ENCODE measurements at places on chromosomes 11 and 22.

DNA sequence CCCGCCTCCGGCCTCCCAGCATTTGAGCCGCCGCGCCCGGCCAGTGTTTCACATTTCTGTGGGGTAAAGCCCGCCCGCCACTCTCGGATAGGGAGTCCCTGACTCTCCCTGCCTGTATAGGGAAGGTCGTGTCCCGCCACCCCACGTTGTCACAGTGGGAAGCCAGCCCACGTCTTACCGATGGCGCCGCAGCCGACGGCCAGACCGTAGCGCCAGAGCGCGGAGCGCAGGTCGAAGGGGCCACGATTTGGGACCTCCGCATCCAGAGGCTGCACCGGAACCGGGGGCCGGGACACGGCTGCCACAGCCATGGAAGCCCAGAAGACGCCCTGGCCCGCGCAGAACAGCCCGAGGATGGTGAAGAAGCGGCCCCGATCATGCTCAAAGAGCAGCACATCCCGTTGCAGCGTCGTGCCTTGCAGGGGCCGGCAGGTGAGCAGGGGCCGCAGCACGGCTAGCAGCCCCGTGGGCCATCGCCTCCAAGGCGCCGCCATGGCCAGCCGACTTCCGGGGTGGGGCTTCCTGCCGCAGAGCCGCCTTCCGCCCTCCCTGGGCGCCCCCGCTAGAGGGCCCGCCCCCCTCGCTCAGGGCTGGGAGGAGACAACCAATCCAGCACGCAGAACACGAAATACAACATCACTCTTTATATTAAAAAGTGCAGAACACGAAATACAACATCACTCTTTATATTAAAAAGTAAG is at the start of gene TMEM223:
TSS of gene TMEM223 (minus strand) at position 506 of the 701 bp plus-strand sequence. CDS start at position 494, 12 bp downstream.
- peak; percentile 86 for DNase-seq

DNA sequence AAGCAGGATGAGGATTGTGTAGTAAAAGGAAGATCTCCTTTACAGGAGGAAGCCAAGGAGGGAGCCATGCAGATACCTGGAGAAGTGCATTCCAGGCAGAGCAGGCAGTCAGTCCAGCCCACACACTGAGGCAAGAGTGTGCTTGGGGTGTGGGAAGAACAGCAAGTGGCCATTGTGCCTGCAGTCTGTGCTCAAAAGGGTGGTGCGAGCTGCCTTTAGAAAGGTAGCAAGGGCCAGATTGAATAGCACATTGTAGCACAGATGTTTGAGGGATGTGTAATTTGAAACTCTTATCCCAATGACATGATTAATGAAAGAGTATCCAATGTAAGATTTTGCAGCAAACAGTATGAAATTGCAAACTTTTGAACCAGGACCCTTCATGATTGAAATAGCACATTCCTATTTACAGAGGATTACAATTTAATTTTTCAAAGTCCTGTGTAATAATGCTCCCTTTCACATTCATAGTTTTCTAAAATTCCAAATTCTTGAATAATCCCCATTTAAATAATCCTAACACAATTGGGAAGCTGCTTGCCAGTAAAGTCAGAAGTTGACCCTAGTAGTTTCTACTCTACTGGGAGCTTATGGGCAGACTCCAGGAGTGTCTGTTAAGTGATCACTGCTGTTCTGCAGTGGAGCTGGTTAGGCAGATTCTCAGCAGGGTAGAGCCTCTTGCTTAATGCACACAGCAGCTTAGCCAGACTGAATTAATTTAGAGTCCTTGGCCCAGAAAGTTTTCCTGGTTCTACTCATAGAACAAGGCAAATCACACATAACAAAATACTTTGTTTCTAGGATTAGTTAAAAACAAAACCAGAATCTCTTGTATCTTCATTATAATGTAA is 78.1 kb downstream of the CYB5R2 start:
- no peak for DNase-seq

- DNase-seq, result no peak
Measured at GRCh38 chr22:45425101-45425500, 11.6 kb downstream of the RIBC2 start.

DNA sequence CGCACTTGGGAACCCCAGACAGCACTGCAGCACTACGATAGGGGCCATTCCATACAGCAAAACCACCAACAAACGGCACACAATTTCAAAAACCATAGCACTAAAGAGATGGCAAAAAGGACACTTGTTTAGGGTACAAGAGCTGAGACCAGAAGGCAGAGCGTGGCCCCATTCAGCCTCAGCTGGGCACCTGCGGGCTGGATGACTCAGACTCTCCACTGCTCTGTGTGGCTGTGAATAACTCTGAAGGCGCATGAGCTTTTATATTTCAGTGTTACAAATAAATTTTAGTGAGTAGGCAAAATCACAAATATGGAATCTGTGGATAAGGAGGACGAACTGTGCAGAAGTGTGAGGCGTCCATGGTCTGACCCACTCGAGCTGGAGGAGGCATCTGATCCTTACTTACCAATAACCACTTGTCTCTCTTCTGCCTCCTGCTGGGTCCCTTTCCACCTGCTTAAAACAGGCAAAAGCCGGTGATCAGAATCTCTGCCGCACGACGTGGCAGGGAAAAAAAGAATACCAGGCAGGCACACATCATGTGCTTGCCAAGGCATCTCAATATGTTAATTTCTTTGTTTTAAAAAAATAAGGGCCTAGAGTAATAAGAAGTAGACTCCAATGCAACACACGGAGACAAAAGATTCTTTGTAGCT is 325.7 kb downstream of the SHANK2 start:
- no peak for DNase-seq

DNA sequence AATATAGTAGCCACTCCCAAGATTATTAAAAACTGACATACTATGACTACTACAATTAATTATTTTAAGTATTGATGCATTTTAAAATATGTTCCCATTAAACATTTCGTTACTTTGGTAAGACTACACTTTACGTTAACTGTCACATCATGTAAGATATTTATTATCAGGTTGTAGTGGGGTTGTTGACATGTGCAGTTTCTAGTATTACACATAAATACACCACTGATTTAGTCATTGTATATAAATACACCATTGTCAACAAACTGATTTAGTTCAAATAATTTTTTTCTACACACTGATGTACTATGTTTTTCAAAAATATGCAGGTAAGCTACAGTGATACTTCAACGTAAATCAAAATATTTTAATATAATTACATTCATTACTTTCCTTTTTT is 11.5 kb downstream of the ST13 start:
- DNase-seq, result no peak

- no peak for DNase-seq
Measured at GRCh38 chr11:124894606-124895430, 2.8 kb downstream of the ROBO4 start.

DNA sequence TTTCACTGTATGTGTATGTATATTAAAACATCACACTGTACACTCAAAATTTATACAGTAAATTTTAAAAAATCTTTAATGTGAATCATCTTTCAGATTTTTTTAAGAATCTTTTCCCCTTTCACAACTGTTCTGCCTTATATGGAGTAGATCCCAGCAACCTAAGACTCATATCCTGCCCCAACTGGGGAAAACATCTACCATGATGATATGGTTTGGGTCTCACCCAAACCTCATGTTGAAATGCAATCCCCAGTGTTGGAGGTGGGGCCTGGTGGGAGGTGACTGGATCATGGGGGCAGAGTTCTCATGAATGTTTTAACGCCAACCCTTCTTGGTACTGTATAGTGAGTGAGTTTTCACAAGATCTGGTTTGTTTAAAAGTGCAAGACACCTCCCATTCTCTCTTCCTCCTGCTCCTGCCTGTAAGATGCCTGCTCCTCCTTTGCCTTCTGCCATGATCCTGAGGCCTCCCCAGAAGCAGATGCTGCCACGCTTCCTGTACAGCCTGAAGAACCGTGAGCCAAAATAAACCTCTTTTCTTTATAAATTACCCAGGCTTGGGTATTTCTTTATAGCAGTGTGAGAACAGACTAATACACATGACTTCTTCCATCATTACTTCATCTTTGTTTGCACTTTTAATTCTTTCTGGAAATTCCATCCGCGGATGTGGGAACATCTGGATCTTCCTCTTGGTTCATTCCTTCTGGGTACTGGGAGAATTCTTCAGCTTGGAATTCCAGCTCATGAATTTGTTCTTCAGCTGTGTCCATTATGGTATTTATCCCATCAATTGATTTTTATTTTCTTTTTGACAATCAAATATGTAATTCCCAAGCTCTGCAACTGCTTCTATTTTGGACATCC is 36.9 kb downstream of the LINC01488 start:
- no peak for DNase-seq

- DNase-seq, result no peak
Measured at GRCh38 chr22:29195118-29195963, 10.4 kb upstream of the EMID1 start.

- DNase-seq, result no peak
Measured at GRCh38 chr22:29391546-29391945, 3.2 kb upstream of the AP1B1 start.

DNA sequence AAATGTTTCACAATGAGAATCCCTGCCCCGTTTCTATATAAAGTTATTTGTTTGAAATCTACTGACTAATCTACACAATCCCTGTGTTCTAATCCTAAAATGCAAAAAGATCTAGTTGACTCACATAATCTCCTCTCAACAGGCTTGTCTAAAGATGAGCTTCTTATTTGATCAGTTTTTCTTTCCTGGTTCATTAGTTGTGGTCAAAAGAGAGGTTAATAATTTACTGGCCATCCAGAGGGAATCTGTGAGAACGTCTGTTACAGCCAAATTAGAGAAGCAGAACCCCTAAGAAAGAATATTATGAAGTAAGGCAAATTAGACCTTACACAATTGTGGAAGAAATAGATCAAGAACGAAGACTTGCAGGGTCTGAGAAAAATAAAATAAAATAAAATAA is 173.7 kb upstream of the ANO3 start:
- no peak for DNase-seq

GRCh38 chr11:15770798-15771414 is 585.4 kb downstream of the SOX6 start:
- DNase-seq, result peak; percentile 17

DNA sequence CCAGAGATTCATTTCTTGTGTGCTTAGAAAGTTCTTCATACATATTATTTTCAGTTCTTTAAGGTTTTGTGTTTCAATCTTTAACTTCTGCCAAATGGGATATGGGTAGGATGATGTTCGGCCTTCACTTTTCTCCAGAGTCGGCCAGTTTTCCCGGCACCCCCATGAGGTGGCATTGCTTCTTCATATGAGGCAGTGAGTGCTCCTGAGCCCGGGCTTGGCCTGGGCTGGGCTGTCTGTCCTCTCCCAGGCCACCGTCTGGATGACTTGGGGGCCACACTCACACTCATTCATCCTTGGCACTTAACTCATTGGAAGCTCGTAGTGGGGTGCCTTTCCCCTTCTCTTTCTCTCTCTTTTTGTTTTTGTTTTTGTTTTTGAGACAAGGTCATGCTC is 23.8 kb downstream of the FADS2 start:
- DNase-seq, result no peak

DNA sequence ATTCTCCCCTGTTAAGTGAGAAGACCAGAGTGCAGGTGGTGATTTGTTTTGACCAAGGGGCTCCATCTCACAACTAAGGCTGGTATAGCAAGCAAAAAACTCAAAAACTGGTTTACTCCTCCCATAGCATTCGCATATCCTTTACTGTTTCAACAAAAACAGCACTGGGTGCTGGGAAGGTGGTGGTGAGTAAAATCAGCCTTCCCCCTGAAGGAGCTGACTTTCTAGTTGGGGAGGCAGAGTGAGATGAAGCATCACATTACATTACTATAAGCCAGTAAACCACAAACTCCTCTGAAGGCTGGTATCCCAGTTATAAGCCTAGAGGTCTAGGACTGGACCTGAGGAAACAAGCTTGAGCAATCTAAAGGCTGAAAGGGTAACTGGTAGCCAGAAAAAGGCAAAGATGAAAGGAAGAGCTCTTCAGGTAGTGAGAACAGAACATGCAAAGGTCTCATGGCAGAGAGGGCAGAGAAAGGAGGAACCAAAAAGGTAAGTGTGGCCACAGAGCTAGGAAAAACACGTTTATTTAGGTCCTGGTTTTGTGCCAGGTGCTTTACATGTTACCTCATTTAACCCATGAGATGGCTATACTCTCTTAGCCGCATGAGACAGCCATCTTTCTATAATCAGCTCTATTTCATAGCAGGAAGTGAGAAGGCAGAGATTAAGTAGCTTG is 22.3 kb downstream of the TMEM123 start:
- DNase-seq, result no peak

DNA sequence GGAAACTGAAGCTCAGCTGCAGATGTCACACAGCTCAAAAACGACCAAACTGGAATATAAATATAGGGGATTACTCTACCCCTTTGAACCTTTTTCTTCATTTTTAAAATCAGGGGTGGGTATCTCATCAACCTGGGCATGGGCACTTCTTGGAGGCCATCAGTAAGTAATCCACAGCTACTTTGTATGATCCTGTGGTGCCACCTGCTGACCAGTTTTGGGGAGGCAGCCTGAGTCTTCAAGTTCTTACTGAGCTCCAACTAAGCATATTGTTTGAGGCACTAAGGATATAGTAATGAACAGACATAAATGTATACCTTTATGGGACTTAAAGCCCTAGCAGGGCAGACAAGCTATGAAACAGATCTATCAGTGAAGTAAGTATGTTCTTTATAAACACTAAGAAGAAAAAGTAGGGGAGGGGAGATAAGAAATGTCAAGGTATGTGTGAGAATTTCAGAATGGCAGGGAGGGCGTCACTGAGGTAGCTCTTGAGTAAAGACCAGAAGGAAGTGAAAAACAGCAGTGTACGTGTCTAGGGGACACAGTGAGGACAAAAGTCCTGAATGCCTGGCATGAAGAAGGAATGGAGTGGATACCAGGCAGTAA is 18.4 kb downstream of the TUB start:
- peak; percentile 21 for DNase-seq

DNA sequence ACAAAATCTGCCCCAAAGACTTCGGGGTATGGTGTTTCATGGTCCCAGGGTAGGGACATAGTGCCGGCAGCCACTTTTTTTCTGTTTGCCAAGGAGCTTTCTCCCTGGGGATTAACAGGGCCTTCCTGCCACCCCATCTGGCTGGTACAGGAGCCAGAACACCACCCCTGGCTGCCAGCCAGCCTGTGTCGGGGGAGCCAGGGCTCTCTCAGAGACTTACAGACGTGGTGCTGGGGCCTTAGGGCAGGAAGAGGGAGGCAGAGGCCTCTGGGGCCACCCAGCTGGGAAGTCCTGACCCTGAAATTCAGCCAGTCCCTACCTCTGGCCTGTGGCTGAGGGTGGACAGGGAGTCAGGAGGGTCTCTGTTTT is 52.4 kb upstream of the CDON start:
- peak; percentile 37 for DNase-seq

DNA sequence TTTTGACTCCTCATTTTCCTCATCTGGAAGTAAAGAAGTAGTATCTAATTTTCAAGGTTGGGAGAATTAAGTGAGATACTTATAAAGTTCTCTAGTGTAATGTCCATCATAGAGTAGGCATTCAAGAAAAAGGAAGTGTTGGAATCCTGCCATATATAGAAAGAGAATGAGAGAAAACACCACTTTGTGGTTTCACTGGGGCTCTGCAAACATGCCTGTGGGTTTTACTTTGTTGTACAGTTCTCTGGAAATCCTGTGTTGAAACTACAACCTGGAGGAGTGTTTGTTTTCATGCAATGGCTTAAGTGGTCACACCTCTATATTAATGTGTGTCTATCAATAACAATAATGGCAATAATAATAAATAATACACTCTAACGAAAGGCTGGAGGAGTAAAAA is 741.7 kb downstream of the NELL1 start:
- peak; percentile 8 for DNase-seq

Data from NCI-H774 (cell line).